AG08396 (cell line): ENCODE measurements at places on chromosomes 5 and 9.
A peak's percentile ranks its signal among the peaks of the same experiment; 100 is the strongest.

DNA sequence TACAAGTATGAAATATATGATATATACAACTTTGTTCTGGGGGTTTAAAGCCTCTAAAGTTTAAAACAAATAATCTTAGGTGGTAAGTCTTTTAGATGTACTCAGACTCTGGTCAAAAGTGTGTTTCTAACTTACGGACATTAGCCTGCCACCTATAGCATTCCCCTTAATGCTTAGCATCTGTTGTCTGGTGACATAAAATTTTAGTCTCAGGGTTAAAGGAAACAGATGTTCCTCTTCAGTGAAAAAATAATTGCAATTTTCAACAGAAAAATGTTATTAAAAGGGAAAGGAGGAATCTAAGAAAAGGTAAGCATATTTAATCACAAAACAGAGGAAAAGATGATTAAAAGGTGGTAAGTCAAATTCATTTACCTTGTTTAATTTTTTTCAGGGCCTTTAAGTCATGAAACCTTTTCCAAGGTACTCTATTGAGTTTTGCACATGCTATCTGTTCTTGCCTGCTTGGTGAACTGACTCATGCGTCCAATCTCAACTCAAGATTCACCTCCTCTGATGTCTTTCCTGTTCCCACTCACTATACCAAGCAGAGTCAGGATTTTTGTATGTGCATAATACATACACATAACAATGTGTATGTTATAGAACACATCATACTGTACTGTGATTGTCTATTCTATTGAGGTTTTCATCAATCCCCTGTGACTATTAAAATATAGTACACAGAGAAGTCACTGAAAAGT, 7.9 kb downstream of the TMEM167A start:
- no peak for DNase-seq

- peak; percentile 13 for DNase-seq
Observed at GRCh38 chr5:169548315-169548714, 35.3 kb upstream of the SPDL1 start.

DNA sequence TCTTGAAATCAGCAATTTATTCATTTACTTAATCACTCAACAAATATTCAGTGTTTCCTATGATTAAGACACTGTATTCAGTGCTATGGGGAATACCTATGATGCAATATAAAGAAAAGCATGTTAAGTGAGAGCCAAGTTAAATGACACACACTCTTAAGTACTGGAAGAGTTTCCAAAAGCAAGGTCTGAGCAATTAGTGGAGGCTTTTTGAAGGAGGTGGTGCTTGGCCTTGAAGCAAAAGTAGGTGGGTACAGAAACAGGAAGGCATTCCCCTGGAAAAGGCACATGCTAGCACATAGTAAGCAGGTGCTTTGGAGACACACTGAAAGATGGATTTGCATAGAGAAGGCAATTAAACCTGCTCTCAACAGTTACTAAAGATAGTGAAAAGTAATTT, 4.0 kb downstream of the TSLP start:
- DNase-seq = peak; percentile 58

GRCh38 chr5:81228084-81228483, 5.0 kb upstream of the CKMT2 start:
- DNase-seq = no peak

- no peak for DNase-seq
Observed at GRCh38 chr5:79509244-79509885, 4.6 kb downstream of the HOMER1 start.

GRCh38 chr9:105066275-105066865, 138.4 kb upstream of the ABCA1 start:
- no peak for DNase-seq

- DNase-seq = no peak
Observed at GRCh38 chr5:74375271-74375670, 265.3 kb downstream of the ENC1 start.
